Activated naive CD8-positive, alpha-beta T cell treated with anti-CD3 and anti-CD28 coated beads, Interleukin-2, amount 50 U/mL, for 24 hours (primary cell): ENCODE measurements at places on chromosomes 5 and 9.

DNA sequence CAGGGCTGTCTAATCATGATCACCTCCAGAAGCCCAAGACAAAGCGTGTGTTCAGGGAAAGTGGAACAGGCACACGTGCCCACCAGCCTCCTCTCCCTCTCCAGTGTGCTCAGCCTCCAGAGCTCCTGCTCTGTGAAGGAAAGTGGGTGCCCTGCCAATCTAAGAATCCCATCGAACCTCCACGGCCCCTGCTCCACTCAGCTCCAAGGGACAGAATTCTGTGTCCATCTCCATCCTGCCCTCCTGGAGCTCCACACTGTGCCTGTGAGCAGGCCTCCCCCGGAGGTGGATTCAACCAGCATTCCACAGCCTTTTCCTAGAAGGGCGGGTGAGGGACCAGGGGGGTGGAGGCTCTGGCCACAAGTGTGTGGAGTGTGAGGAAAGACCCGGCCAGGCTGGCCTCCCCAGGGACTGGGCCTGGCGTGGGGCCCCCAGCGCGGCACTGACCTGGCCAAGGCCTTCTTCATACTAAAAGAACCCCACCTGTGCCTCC lies 6.0 kb downstream of the EEIG1 start:
- H3K27ac ChIP-seq = peak overlapping the region; percentile 88
- peaks cover 88% of the 10 kb centered on the region for H3K4me1 ChIP-seq
- H3K27me3 ChIP-seq = no peaks in the 10 kb centered on the region
- H3K4me3 ChIP-seq = peak overlapping the region; percentile 91

- peaks cover 38% of the 10 kb centered on the region for H3K36me3 ChIP-seq
- H3K27ac ChIP-seq = peak overlapping the region; percentile 53
- no peak for DNase-seq
- H3K27me3 ChIP-seq = peaks cover 11% of the 10 kb centered on the region
- H3K4me1 ChIP-seq = peaks cover 37% of the 10 kb centered on the region
- H3K4me3 ChIP-seq = peak overlapping the region; percentile 19
Measured at GRCh38 chr5:37111426-37112382, 137.5 kb downstream of the CPLANE1 start.

- no peaks in the 10 kb centered on the region for H3K4me1 ChIP-seq
- no peak overlapping the region for H3K4me3 ChIP-seq
- H3K36me3 ChIP-seq = peaks cover under 1% of the 10 kb centered on the region
- H3K27ac ChIP-seq = no peak overlapping the region
Measured at GRCh38 chr5:1745796-1746370, 53.8 kb downstream of the MRPL36 start.

GRCh38 chr5:138109463-138110265 lies 25.8 kb downstream of the WNT8A start:
- no peaks in the 10 kb centered on the region for H3K27me3 ChIP-seq
- DNase-seq = no peak
- H3K4me3 ChIP-seq = no peak overlapping the region
- H3K4me1 ChIP-seq = no peaks in the 10 kb centered on the region
- no peaks in the 10 kb centered on the region for H3K36me3 ChIP-seq

- no peaks in the 10 kb centered on the region for H3K36me3 ChIP-seq
- peaks cover 6% of the 10 kb centered on the region for H3K27me3 ChIP-seq
- H3K27ac ChIP-seq = no peak overlapping the region
- no peak overlapping the region for H3K4me3 ChIP-seq
Measured at GRCh38 chr9:36945999-36946398, 88.1 kb downstream of the PAX5 start.

GRCh38 chr9:82454509-82455190 lies 466.1 kb downstream of the SPATA31D1 start:
- no peak overlapping the region for H3K4me3 ChIP-seq
- H3K36me3 ChIP-seq = no peaks in the 10 kb centered on the region
- no peaks in the 10 kb centered on the region for H3K27me3 ChIP-seq
- no peaks in the 10 kb centered on the region for H3K4me1 ChIP-seq
- DNase-seq = no peak

GRCh38 chr9:75892216-75892911 lies 1.9 kb downstream of the PCSK5 start:
- peak; percentile 45 for DNase-seq
- H3K4me1 ChIP-seq = peaks cover 48% of the 10 kb centered on the region
